ENCODE measurements at places on chromosomes 3 and 15. TPM values are rescaled to one million over a fixed set of nuclear protein-coding genes. Genes with fewer than 3 reads are reported as not detected.

AADAC gene
- not detected for total RNA-seq

TF gene
- not detected for total RNA-seq

SLC22A13 gene
- 2.6 TPM for total RNA-seq

ACTC1 gene
- 0.11 TPM for total RNA-seq

DNAH12 gene
- 0.11 TPM for total RNA-seq

CFAP161 gene
- 0.39 TPM for total RNA-seq

IQCF5 gene
- not detected for total RNA-seq

ATP13A4 gene
- 2.4 TPM for total RNA-seq

GABRA5 gene
- 5.9 TPM for total RNA-seq

COMMD4 gene
- total RNA-seq, result 76.9 TPM

HEMK1 gene
- 13.0 TPM for total RNA-seq

THRB gene
- 65.8 TPM for total RNA-seq

TTBK2 gene
- total RNA-seq, result 9.8 TPM

GPD1L gene
- 2.3 TPM for total RNA-seq

GNAT1 gene
- total RNA-seq, result not detected

FAM227B gene
- total RNA-seq, result 3.6 TPM

SNUPN gene
- total RNA-seq, result 15.8 TPM

CASR gene
- not detected for total RNA-seq

VEPH1 gene
- 3.9 TPM for total RNA-seq

CYP19A1 gene
- not detected for total RNA-seq

UMPS gene
- 20.6 TPM for total RNA-seq

FAM81A gene
- total RNA-seq, result not detected

PROS1 gene
- 5.0 TPM for total RNA-seq

RASGRP1 gene
- total RNA-seq, result 0.11 TPM

SYNPR gene
- total RNA-seq, result not detected

CAND2 gene
- 10.7 TPM for total RNA-seq

NXPE3 gene
- 12.2 TPM for total RNA-seq

SORD gene
- 21.6 TPM for total RNA-seq

ITGA11 gene
- 0.79 TPM for total RNA-seq

Data from placental epithelial cell (primary cell).